Activated naive CD8-positive, alpha-beta T cell treated with anti-CD3 and anti-CD28 coated beads, Interleukin-2, amount 10 ng/mL, durations not matched to agents 7 days and 5 days (primary cell): ENCODE measurements at places on chromosomes 1 and 21. TPM values are rescaled to one million over a fixed set of nuclear protein-coding genes. Genes with fewer than 3 reads are reported as not detected.

DNA sequence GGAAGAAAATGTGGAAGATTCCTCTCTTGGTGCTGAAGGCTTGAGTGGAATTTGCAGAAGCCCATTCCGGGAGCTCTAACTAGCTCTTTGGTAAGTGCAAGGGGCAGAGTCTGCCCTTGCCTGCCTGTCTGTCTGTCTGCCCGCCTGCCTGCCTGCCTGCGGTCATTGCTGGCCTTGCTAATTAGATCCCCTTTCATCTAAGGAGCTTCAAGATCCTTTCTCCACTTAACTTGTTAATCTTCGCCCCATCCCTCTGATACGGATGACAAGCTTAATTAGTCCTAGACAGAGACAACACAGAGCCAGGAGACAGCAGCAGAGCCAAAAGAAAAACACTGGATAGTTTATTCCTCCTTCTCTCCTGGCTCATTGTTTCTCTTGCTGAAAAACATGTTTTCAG lies 80.2 kb upstream of the GADD45A start:
- H3K36me3 ChIP-seq, result no peaks in the 10 kb centered on the region
- H3K4me1 ChIP-seq, result peaks cover 4% of the 10 kb centered on the region
- peaks cover 6% of the 10 kb centered on the region for H3K27me3 ChIP-seq

- no peak overlapping the region for H3K4me3 ChIP-seq
- H3K36me3 ChIP-seq, result peaks cover 14% of the 10 kb centered on the region
- no peaks in the 10 kb centered on the region for H3K4me1 ChIP-seq
- DNase-seq, result no peak
- no peaks in the 10 kb centered on the region for H3K27me3 ChIP-seq
These were observed 41.6 kb downstream of the PARP1 start for GRCh38 chr1:226366290-226366689.

DNA sequence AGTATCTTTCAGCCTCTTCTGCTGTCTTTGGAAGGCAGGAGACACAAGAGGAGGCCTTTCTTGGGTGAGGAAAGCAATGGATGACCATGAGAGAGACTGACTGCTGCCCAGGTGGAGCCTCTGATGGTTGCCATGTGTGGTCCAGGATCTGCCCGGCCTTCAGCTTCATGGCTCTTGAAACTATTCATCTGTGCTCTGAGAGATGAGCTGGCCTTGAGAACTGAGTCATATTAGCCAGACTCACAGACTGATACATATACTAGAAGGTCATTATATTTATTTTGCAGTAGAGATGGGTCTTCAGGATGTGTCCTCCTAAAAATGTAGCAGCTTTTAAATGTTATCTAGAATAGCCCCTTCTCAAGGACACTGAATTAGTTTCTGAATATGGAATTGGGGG lies 33.7 kb downstream of the PTGFRN start:
- H3K4me3 ChIP-seq, result no peak overlapping the region
- H3K27me3 ChIP-seq, result no peaks in the 10 kb centered on the region
- peaks cover 19% of the 10 kb centered on the region for H3K4me1 ChIP-seq
- no peak for DNase-seq

- peak overlapping the region; percentile 65 for H3K4me3 ChIP-seq
- no peak for DNase-seq
- H3K36me3 ChIP-seq, result peaks cover 14% of the 10 kb centered on the region
- peak overlapping the region; percentile 98 for H3K27ac ChIP-seq
- no peaks in the 10 kb centered on the region for H3K27me3 ChIP-seq
- H3K4me1 ChIP-seq, result peaks cover 45% of the 10 kb centered on the region
These were observed 33.0 kb downstream of the ACOT7 start for GRCh38 chr1:6360517-6361070.

- H3K27ac ChIP-seq, result no peak overlapping the region
- H3K27me3 ChIP-seq, result peaks cover 23% of the 10 kb centered on the region
- no peak overlapping the region for H3K4me3 ChIP-seq
- DNase-seq, result peak; percentile 81
These were observed 2.7 kb downstream of the TMEM200B start for GRCh38 chr1:29120947-29121485.

DNA sequence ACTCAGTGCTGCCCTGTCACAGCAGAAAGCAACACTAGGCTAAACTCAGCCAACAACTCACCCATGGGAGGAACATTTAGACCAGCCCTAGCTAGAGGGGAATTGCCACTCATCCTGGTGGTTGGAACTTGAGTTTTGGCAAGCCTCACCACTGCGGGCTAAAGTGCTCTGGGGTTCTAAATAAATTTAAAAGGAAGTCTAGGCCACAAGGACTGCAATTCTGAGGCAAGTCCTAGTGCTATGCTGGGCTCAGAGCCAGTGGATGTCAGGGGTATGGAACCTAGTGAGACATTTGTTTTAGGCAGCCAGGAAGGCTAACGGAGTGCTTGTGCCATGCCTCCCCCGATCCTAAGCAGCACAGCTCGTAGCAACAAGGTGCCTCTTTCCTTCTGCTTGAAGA lies 78.0 kb downstream of the RGS13 start:
- H3K36me3 ChIP-seq, result no peaks in the 10 kb centered on the region
- no peaks in the 10 kb centered on the region for H3K27me3 ChIP-seq
- DNase-seq, result no peak
- no peaks in the 10 kb centered on the region for H3K4me1 ChIP-seq
- no peak overlapping the region for H3K4me3 ChIP-seq

DNA sequence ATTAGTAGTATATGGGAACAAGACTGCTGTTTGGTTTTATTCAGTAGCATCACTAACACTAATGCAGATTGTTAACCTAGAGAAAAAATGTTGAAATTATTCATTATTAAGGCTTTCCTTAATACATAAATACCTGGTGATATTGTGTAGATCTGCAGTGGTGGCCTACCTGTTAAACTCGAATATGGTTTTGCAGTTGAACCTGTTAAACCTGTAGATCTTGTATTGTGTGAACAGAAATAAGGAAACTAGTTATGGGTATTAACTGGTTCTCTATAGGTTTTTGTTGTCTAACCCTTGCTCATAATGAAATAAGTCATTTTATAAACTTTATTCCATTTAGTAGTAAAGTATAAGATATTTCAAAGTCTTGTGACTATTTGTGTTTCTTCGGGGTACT lies 23.9 kb downstream of the PKN2 start:
- no peaks in the 10 kb centered on the region for H3K4me1 ChIP-seq
- peaks cover 19% of the 10 kb centered on the region for H3K36me3 ChIP-seq
- H3K27ac ChIP-seq, result no peak overlapping the region
- DNase-seq, result no peak
- H3K4me3 ChIP-seq, result no peak overlapping the region

DNA sequence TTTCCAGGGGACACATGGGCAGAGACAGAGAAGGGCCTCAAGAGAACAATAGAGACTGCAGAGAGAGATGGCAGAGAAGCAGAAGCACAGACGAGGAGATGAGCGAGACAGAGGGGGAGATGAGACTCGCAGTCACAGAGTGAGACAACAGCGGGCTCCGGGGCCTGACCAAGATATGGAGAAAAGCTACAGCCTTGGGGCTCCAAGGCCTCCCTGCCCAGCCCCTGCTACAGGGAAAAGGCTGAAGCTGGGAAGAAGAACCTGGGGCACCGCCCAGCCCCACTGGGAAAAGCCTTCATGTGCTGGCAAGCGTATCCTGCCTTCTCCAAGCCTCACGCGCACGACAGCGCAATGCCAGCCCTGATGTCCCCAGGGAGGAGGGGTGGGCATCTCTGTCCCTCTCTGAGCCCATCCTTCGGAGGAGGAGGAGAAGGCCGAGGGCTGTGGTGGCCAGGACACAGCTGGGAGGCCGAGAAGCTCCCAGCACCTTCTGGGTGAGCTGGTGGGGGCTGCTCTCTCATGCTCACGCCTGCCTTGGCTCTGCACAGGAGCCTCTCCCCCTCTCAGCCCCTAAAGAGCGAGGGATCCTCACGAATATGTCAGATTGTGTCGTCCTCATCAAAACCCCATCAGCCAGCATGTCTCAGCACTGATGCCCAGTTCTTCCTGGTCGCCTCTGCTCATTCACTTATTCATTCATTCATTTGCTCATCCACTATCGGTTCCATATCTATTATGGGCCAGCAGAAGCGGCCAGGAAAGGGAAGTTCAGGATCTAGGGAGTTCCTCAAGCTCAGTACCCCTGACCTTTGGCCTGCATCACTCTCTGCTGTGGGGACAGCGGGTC lies 56.6 kb downstream of the ACOT7 start:
- H3K27me3 ChIP-seq, result no peaks in the 10 kb centered on the region
- H3K27ac ChIP-seq, result no peak overlapping the region
- DNase-seq, result no peak
- H3K4me1 ChIP-seq, result no peaks in the 10 kb centered on the region

GRCh38 chr21:17118638-17119384 lies 394.0 kb upstream of the CXADR start:
- no peaks in the 10 kb centered on the region for H3K4me1 ChIP-seq
- H3K36me3 ChIP-seq, result no peaks in the 10 kb centered on the region
- no peaks in the 10 kb centered on the region for H3K27me3 ChIP-seq
- H3K4me3 ChIP-seq, result no peak overlapping the region

DNA sequence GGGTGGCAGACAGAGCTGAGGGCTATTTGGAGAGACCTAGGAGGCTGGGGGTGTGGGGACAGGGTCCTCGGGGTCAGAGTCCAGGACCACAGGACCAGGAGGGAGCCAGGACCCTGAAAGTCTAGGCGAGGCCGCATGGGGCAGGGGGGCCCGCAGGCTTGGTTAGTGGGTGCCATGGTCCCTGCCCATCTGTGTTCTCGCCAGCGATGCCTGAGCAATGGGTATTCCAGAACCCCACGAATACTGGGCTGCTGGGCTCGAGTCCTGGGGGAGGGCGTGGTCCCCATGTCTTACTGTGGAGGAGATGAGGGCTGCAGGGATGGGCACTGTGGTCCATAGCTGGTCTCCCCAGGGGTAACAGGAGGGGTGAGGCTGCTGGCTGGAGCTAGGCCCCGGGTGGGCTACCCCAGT lies 2.0 kb downstream of the KRTAP10-6 start:
- no peaks in the 10 kb centered on the region for H3K36me3 ChIP-seq
- no peak overlapping the region for H3K4me3 ChIP-seq
- H3K27me3 ChIP-seq, result peaks cover 18% of the 10 kb centered on the region
- DNase-seq, result no peak
- H3K27ac ChIP-seq, result no peak overlapping the region

DNA sequence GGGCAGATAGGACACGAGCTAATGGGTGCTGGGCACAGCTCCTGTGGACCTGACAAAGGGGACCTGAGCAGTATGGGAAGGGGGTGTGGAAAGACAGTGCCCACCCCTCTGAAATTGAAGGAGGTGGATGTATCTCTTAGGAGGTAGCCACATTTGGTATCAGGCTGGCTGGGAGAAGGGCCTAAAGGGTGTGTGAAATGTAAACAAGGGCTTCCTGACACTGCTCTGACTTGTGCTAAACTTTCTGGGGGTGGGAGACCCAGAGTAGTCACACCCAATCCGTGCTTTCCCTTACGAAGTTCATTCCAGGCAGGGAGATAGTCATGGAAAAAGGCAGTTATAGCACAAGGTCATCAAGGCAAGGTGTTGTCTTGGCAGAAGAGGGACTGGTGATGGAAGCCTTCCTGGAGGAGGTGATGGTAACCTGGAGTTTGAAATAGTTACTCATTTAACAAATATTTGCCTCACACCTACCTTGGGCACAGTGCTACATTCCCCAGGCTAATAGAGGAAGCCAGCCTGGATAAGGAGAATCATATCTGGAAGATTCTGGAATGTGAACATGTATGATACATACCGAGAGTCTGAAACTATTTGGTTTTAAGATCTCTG lies 5.3 kb upstream of the CCDC24 start:
- DNase-seq, result no peak
- H3K27ac ChIP-seq, result no peak overlapping the region
- peaks cover 4% of the 10 kb centered on the region for H3K36me3 ChIP-seq

DNA sequence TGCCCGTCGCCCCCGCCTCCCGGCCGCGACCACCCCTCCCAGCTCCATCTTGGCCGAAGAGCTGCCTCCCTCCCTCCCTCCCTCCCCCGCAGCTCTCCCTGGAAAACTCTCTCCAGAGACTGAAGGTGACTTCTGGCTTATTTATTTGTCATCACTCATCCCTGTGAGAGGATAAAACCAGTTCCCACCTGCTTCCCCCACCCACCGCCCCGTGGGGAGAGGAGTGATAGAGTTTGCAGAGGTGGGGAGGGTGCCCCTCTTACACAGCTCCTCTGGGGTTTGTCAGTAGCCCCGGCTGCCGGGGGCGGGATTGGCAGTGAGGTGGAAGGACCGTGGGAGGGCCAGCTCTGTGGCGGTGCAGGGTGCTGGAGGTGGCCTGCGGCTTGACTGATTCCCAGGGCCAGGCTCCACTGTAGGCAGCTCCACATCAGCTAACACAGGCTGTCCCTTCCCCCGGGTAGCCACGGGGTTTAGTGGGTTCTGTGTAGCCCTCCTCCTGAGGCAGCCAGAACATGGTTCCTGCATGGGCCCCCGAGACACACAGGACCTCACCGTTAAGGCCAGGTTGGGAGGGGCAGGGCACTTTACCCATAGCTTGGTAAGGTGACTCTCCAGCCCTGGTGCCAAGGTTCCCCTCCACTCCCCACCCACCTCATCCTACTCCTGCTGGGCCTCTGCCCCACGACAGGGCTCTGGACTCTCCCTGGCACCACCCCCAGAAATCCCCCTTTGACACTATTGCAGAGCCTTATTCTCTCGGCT lies 62.2 kb downstream of the ELK4 start:
- DNase-seq, result no peak
- peaks cover 2% of the 10 kb centered on the region for H3K4me1 ChIP-seq
- no peak overlapping the region for H3K27ac ChIP-seq

DNA sequence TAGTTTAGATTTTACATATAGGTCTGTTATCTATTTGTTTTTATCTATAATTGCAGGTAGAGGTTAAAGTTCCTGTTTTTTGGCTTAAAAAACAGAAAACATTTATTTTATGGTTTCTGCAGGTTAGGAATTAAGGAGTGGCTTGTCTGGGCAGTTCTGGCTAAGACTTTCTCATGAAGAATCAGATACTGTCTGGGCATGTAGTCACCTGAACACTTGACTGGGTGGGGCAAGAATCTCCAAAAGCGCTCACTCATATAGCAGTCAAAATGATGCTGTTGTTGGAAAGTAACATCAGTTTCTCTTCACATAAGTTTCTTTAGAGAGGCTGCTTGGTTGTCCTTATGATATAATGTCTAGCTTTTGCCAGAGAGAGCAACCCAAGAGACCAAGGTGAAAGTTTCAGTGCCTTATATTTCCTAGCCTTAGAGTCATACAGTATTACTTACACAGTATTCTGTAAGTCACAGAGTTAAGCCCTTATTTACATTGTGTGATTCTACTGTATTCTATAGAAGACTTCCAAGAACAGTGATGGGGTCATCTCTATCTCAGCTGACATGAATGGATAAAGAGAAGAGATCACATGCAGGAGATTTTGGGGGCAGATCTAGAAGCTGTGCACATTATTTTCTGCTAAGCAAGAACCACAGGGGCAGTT lies 125.4 kb upstream of the GPR52 start:
- H3K4me3 ChIP-seq, result no peak overlapping the region
- peaks cover 61% of the 10 kb centered on the region for H3K36me3 ChIP-seq
- peaks cover 8% of the 10 kb centered on the region for H3K4me1 ChIP-seq
- H3K27me3 ChIP-seq, result no peaks in the 10 kb centered on the region
- no peak overlapping the region for H3K27ac ChIP-seq

- DNase-seq, result no peak
- H3K4me1 ChIP-seq, result no peaks in the 10 kb centered on the region
- H3K27ac ChIP-seq, result no peak overlapping the region
- no peak overlapping the region for H3K4me3 ChIP-seq
These were observed 281.1 kb upstream of the CXADR start for GRCh38 chr21:17231771-17232170.

GRCh38 chr1:6111571-6111970 lies 65.9 kb downstream of the KCNAB2 start:
- H3K4me3 ChIP-seq, result no peak overlapping the region
- no peak overlapping the region for H3K27ac ChIP-seq
- no peak for DNase-seq
- peaks cover 2% of the 10 kb centered on the region for H3K27me3 ChIP-seq
- H3K36me3 ChIP-seq, result no peaks in the 10 kb centered on the region

Gene SPRR5
- total RNA-seq, result not detected

Gene C1orf226
- not detected for total RNA-seq

Gene FMO4
- total RNA-seq, result 3.5 TPM

Gene TAS1R1
- not detected for total RNA-seq

Gene RAB25
- 0.91 TPM for total RNA-seq
